ENCODE measurements at places on chromosomes 7 and 10.

DNA sequence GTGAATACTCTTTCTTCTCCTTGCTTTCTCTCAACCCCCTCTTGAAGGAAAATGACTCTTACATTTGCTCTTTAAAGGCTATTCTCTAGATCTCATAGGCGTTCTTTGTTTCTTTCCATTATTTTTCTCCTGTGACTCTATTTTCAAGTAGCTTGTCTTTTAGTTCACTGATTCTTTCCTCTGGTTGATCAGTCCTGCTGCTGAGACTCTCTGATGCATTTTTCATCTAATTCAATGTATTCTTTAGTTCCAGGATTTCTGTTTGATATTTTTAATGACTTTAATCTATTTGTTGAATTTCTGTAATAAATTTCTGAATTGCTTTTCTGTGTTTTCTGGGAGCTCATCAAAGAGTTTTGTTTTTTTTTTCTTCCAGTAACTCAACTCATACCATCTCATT lies 397.7 kb downstream of the CNTNAP2 start:
- DNase-seq = no peak

DNA sequence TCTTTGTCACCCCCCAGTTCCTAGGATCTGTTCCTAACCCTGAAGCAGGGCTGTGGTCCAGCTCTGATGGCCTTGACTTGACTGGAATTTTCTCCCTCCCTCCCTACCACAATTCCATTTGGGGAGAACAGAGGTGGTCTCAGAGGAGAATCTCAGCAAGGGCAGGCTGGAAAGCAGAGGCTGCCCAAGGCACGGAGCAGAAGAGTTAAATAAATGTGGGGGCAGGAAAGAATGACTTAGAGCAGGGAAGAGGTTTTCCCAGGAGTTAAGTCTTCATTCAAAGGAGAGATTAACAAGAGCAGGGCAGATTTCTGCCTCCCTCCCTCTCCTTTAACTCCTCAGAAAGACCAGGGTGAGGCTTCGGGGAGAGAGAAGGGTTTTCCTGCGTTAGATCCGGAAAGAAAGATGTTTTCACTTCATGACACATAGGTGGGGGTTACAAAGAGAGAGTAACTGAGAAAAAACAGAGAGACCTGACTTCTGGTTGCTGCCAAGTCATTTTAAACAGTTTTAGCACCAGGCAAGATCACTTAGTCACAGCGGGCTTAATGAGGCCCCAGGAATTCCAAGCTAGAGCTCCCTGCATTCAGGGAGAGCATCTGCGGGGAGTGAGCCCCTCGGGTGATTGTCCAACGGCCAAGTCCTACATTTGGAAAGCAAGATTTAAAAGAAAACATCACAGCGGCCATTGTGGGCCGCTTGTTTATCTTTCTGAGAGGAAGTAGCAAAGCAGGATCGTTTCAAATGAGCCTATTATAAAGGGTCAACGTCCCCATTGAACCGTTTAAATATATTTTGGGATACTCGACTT lies 78.7 kb downstream of the ARHGAP22 start:
- peak; percentile 36 for DNase-seq

DNA sequence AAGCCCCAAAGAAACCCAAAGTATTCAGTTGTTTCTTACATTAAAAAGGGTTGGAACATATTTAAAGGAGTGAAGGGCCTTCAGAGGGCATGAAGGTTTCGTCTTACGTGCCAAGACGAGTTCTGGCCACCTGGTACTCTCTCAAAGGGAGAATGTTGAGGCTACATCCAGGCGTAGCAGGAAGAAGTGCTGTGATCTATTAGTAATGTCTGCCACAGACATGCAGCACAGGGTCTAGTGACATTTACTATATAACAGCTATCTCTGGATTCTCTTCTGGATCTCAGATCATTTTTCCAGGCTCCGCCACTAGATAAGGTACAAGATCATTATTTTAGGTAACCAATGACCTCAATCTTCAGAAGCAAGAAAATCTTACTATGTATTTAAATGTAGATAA lies 76.5 kb upstream of the ARID5B start:
- DNase-seq = no peak

- no peak for DNase-seq
Observed at GRCh38 chr7:18459484-18460245, 35.9 kb upstream of the HDAC9 start.

GRCh38 chr7:41882745-41883420 lies 180.0 kb upstream of the INHBA start:
- DNase-seq = no peak

Measured in neuronal stem cell (in vitro differentiated cells).